ENCODE measurements at places on chromosomes 7 and 10.

- DNase-seq = peak; percentile 82
These were observed 236.0 kb upstream of the NRP1 start for GRCh38 chr10:33570495-33570894.

- no peak for DNase-seq
These were observed 43.6 kb downstream of the MINDY4 start for GRCh38 chr7:30814700-30815387.

- peak; percentile 7 for DNase-seq
These were observed 10.9 kb upstream of the CHRM2 start for GRCh38 chr7:136857573-136857972.

DNA sequence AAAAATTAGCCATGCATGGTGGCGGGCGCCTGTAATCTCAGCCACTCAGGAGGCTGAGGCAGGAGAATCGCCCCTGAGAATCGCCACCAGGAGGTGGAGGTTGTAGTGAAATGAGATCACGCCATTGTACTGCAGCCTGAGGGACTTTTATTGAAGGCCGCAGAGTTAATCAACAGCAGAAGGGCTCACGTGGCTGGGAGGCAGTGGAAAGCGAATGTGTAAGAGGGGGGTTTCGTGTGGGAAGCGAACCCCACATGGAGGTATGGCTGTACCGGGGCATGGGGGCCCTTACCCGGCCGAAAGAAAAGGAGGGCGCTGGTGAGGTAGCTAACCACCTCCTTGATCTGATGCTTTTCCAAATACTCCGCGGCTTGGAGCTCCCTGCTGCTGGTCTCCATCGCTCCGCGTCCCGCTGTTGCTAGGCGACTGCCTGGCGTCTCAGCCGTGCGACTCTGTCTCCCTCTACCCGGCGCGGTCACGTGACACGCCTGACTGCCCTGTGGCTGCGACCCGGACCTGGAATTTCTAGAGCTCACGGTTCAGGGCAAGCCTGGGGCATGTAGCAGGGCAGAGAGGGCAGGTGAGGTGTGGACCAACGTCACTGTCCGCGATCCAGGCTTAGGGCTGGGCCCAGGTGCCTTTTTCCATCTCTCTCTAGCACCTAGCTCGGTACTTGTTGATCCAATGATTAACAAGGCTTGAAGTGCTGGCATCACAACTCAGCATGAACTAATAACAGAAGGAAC lies at the start of gene EFCAB10:
Gene EFCAB10, minus strand, starts transcription at position 428 of the 746 bp plus-strand sequence. Its CDS starts 30 bp downstream, at position 398.
- DNase-seq = no peak

DNA sequence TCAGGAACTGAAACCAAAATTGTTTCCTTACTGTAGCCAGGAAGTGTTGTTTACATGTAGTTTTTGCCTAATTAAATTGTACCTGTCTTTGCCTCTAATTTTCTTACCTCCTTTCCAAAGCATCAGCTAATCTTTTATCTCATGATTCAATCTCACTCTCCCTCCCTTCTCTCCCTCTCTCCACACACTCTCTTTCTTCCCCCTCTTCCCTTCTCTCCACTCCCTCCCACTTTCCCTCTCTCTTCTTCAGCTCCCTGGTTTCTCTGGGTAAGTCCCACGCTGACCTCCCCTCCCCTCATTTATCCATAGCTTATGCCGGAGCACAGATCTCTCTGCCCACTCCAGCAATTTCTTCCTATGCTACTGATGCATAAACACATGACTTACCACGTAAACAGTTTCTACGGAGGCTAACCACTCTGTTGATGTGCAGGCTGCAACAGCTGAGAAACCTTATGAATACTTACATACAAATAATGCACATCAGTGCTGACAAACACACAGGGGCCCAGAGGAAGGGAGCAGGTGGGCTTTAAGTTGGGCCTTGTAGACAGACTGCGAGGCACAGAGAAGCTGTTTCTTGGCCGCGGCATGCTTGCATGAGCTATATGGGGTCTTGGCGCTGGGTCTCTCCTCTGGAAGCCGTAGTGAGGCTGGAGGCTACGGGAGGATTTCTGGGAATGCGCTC lies 174.4 kb upstream of the PLXNA4 start:
- no peak for DNase-seq

DNA sequence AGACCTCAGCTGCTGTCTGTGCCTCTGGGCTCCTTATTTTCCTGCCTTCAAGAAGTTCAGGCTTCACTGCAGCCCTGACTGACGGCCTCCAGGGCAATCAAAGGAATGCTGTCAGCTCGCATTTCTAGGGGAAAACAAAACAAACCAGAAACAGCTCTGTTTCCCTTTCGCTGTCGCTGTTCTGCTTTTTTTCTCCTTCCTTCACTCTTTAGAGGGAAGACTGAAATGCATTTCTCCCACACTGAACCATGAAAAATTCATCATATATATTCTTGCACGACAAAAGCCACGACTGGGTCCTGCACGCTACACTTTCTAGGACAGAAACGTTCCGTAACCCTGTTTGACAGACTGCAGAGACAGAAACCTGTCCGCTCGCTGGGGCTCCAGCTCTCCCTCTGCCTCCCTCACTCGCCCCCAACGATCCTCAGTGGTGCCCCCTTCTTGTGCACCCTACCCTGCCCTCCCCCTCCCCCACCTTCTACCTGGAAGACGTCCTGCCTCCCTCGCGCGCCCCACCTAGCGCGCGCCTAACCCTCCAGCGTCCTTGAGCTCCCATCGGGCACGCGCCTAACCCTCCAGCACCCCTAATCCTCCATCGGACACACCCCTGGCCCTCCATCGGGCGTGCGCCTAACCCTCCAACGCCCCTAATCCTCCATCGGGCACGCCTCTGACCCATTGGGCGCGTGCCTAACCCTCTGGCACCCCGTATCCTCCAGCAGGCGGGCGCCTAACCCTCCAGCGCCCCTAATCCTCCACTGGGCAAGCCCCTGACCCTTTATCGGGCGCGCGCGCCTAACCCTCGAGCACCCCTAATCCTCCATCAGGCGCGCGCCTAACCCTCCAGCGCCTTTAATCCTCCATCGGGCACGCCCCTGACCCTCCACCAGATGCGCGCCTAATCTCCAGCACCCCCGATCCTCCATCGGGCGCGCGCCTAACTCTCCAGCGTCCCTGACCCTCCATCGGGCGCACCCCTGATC lies 37.1 kb downstream of the SVOPL start:
- DNase-seq = peak; percentile 3

- DNase-seq = no peak
These were observed 49.5 kb downstream of the EZH2 start for GRCh38 chr7:148834605-148835004.

DNA sequence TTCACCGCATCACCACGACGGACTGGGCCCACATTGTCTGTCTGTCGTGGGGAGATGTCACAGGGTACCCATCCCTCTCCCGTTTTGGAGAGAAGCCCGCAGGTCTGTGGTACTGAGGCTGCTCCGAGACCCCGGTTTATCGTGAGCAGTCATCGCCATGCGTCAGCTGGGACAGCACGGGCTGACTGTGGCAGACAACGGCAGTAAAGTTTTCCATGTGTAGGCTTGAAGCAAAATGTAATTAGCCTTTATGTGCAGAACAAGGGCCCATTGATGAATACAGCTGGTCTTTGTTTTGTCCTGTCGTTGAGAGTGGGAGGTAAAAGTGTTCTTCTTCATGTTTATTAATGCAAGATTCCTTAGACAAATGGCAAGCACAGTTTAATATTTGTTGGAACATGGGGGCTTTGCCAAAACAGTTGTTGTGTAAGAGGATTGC lies 167.4 kb upstream of the SH2B2 start:
- no peak for DNase-seq

- DNase-seq = peak; percentile 13
These were observed 71.7 kb downstream of the NRBF2 start for GRCh38 chr10:63204667-63205391.

- DNase-seq = no peak
These were observed 2.6 kb upstream of the CSGALNACT2 start for GRCh38 chr10:43135656-43136055.

GRCh38 chr7:133477791-133478190 lies 224.9 kb downstream of the EXOC4 start:
- DNase-seq = no peak

- DNase-seq = no peak
These were observed 59.6 kb upstream of the NUPR2 start for GRCh38 chr7:56175771-56176170.

DNA sequence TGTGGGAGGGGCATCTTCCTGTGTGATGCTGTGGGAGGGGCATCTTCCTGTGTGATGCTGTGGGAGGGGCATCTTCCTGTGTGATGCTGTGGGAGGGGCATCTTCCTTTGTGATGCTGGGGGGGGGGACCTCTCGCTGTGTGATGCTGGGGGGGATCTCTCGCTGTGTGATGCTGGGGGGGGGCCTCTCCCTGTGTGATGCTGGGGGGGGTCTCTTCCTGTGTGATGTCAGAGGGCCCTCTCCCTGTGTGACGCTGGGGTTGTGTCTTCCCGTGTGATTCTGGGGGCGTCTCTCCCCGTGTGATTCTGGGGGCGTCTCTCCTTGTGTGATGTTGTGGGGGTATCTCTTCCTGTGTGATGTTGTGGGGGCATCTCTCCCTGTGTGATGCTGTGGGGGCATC lies 27.9 kb upstream of the DPYSL4 start:
- no peak for DNase-seq

DNA sequence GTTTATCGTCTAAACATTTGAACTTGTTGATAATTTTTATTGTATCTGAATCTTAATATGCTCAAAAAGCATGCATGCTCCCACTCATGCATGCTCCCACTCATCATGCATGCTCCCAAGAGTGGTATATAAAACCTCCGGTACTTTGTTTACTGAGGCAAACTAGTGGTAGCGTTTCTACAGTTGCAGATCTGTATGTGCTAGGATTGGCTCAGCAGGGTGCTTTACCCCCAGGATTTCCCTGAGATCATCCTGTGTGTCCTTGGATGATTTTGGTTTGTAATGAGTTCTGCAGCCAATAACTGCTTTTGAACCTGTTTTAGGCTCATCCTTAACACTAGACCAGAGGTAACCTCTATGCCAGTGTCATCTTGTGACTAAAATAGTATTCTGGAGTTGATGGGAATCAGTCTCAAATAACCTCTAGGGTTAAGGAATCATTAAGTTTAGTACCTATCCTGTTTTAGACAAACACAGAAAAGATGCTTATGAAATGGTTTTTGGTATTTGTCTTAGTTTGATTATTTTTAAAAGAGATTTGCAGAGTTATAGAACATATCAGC lies 40.4 kb downstream of the PHTF2 start:
- DNase-seq = no peak

GRCh38 chr10:7230951-7231350 lies 179.9 kb downstream of the SFMBT2 start:
- no peak for DNase-seq

DNA sequence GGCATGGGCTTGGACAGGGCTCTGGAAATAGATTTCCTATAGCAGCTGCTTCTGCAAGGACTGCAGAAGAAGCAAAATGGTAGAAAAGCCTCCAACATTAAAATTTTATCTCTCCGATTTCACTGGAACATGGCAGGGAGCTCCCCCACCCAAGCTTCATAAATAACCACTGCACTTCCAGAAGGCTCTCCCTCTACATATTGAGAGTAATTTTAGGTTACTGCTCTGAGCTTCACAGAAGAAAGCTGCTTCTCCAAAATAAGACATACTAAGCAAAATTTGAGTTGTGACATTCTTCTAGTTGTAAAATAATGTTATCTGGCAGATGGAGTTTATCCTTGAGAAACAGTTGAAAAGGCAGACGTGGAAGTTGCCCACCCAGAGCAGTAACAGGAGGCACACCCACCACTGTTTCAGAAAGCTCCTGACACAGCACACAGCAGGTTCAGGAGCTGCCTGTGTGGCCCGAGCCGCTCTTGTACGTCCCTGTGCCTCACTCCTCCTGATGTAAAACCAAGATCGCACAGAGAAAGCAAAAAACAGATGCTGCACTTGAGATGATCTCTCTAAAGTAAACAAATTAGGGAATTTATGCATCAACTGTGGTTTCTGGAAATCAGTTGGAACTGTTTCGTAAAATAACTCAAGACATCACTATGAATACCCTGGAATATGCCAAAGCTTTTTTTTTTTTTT lies 621.0 kb downstream of the PARD3 start:
- no peak for DNase-seq

- no peak for DNase-seq
These were observed 459.4 kb downstream of the GPAM start for GRCh38 chr10:111724121-111724520.

DNA sequence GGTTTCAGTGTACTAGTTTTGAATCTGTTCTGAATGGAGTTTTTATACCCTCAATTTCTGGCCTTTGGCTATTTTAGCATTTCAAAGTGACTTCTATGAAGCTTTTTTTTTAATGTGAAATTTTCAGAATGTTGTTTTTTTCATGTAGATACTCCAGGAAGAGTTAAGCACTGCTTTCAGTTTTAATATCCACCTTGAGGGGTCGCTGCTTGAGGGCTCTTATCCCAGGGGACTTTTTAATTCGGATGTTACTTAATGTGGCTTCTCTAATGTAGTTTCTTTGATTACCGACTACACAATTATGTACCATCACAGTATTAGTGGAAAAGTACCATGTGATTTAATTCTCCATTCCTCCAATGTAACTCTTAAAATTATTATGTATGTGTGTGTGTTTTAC lies 5.2 kb downstream of the IFIT5 start:
- DNase-seq = no peak

GRCh38 chr7:79781716-79782115 lies 328.2 kb upstream of the MAGI2 start:
- DNase-seq = no peak

- DNase-seq = no peak
These were observed 203.1 kb upstream of the PCLO start for GRCh38 chr7:83365746-83366145.

DNA sequence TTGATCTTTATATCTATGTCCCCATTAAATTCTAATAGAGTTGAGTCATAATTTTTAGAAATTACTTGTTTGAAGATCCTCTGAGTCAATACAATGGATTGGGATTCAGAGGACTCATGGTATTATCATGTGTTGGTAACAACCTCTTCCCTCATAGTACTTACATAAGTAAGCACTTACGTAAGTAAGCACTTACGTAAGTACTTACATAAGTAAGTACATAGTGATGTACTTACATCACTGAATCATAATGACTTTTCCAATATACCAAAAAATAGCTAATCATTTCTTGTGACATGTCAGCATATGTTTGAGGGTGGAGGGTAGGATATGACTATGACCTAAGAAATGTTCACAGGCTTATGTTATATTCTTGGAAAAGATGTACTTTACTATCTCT lies 740.5 kb downstream of the SORCS1 start:
- DNase-seq = peak; percentile 6

DNA sequence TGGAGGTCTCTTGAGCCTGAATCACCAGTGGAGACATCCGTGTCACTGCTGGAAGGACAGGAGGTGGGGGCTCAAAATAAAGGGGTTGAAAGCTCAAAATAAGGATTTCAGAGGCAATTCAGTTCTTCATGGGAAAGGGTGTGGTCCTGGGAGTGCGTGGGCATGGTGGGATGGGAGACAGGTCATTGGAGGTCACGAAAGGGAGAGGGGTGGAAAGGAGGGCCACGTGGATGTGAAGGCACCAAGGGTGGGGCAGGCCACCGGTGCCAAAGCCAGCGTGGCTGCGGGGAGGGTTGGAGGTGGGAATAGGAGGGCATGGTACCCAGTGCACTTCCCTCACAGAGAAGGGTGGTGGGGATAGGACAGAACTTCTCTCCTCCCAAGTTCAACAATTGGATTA lies 59.7 kb downstream of the HTR5A start:
- no peak for DNase-seq

GRCh38 chr10:114060456-114060855 lies 16.8 kb downstream of the ADRB1 start:
- DNase-seq = peak; percentile 91

GRCh38 chr7:133354546-133355324 lies 101.9 kb downstream of the EXOC4 start:
- DNase-seq = no peak
